CD4-positive, alpha-beta T cell treated with Interleukin-1 beta for 1 hour (primary cell): ENCODE measurements at places on chromosomes 6 and 20.

DNA sequence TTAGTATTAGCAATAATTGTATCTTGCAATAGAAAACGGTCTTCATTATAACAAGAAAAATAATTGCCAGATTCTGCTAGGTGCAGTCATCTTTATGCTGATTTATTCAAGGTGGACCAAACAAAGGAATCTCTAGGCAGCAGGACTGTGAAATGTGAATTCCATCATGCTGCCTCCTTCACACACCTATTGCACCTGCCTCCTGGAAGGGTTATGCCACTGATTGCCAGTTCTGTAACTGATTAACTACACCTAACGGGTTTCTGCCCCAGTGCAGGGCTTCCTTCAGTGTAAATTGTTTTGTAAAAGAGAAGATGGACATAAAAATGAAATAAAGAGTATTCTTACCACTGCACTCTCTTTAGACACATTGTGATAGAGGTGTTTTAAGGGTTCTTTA is 96.1 kb downstream of the FOXO3 start:
- DNase-seq, result no peak

GRCh38 chr6:26597389-26597766 is 625 bp downstream of the ABT1 start:
- DNase-seq, result no peak

- DNase-seq, result no peak
Observed at GRCh38 chr6:31730631-31731086, 1.6 kb upstream of the DDAH2 start.

- no peak for DNase-seq
Observed at GRCh38 chr20:59574308-59574707, 30.0 kb upstream of the PHACTR3 start.

- no peak for DNase-seq
Observed at GRCh38 chr6:113696960-113697359, 160.2 kb upstream of the MARCKS start.

DNA sequence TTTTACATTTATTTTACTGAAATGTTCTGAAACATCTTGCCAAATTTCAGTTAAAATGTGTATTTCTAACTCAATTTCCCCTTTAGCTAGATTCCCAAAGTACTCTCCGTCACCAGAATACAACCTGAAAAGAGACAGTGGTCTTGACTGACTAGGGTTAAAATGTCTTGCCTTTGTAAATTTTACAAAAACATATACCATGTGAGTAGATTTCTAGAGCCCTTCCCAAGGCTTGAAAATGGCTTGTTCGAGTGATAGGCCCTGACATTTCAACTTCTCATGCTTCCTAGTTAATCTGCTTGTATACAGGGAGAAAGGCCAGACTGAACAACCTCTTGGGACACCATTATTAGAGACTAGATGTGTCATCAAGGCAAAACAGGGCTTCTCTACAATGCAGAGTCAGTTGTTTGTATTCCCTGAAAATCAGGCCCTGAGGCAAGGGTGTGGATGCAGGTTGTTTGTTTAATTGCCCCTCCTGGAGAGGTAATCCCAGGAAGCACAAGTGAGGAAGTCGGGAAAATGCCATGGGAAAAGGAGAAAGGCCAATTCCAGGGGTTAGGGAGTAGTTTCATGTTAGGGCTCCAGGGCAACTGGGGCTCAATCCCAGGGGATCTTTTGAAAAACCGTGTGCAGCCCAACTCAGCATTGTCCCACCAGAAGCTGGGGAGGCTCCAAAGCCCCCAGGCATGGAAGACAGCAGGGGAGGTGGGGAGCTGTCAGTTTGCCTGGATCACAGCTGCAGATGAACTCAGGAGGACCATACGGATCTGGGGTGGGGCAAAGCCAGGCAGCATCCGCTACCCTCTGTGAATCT is 11.6 kb upstream of the TFB1M start:
- no peak for DNase-seq

- DNase-seq, result no peak
Observed at GRCh38 chr20:635893-636338, 17.1 kb downstream of the SRXN1 start.

GRCh38 chr6:119620846-119621555 is 271.4 kb upstream of the MAN1A1 start:
- no peak for DNase-seq

DNA sequence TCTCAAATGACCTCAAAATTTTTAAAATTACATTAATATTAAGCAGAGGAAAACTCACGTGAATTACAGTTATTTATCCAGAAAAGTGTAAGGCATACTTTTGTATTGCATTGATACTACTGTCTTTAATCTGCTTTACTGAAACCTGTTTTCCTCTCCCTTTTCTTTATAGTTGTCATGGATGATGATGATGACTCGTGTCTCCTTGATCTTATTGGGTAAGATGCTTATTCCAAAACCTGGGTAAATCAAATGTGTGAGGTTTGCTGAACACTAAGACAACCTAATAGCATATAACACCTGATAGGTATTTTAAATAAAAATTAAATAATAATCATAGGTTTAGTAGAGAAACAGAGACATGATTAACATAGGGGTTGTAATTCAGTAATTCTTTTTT is 40.0 kb downstream of the BICRAL start:
- no peak for DNase-seq

DNA sequence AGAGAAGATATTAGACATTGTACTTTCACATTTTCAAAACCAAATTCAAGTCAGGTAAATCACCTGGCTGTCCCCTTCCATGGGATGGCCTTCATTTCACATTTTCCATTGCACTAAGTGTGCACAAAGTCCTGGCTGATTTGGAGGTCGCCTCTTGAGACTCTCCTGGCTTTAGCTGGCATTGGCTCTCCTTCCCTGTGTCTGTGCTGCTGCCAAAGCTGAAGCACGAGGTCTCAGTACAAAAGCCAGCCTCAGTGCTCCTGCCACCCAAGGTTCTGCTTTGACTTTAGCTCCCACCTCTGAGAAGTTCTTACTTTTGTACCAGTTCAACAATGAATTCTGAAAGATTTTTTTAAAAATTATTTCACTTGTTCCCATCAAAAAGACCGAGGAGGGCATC is 289.2 kb upstream of the CNR1 start:
- no peak for DNase-seq

DNA sequence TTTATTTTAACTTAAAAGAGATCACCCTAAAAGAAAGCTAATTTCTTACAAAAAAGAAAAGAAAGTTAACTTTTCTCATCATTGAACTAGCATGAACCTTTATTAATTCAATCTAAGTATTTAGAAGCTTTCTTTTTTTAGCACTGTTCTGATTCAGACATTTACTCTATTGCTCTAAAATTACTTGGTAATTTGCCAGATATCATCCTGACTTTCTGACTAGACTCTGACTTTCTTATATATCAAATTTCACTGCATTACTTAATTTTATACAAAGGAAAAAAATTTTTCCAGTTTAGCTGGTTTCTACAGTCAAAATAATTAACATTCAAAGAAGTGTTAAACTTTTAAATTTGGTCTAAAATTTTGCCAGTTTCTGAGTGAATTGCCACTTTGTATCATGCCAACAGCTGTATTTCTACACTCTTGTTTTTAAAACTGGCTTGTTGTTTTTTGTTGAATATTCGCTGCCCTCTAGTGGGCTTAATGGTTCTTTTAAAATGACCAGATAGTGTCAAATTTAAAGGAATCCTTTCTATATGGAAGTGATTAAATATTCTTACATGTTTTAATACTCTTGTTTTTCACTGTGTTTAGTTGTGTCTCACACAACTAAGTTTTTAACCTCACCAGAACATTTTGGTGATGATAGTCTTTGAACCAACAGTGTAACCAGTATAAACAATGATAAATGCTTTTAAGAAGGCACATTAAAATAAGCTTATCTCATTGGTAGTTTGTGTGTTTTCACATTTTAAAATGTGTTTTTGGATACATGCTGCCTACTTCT is 102.0 kb downstream of the POPDC3 start:
- DNase-seq, result no peak

DNA sequence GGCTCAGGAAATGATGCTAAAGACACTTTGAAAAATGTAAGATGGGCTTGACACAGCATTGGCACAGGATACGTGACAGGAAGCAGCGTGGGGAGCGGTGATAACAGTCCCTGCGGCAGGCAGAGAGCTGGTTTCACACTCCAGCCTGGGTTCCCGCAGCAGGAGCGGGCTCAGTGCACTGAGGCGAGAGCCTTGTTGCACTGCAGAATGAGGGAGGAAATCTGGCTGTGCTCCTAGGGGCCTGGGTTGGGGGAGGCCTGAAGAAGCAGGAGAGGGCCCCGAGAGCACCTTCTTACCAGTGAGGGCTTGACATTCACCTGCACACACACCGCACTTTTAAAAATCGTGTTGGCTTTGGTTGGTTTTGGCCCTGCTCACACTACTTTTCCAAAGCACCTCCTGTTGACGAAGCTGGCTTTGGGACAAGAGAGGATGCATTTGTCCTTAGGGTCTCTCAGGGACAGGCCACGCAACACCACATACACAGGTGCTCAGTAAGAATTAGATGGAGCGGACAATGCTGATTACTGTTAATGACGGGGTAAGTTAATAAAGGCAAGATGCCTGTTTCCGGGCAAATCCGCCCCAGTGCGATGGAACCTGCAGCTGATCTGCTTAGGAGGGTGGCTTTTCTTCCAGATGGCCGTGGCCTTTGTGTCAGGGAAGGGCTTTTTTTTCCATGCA is 49.4 kb upstream of the ARMC2 start:
- DNase-seq, result peak; percentile 54

DNA sequence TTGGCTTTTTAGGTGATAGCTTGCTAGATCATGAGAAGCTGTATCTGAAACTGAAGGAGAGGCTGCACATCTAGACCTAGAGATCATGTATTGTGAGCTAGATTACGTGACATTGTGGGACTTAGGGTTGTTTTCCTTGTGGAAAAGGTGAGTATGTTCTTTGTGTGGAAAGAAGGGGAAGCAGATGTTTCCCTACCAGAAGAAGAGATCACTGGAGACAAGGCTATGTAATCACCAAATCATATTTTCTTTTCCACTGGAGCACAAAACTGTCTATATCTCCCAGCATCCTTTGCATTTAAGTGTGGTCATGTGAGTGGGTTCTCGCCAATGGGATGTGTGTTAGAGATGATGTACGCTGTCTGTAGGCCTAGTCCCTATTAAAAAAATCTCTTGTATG is 7.0 kb upstream of the EPB41L2 start:
- no peak for DNase-seq

DNA sequence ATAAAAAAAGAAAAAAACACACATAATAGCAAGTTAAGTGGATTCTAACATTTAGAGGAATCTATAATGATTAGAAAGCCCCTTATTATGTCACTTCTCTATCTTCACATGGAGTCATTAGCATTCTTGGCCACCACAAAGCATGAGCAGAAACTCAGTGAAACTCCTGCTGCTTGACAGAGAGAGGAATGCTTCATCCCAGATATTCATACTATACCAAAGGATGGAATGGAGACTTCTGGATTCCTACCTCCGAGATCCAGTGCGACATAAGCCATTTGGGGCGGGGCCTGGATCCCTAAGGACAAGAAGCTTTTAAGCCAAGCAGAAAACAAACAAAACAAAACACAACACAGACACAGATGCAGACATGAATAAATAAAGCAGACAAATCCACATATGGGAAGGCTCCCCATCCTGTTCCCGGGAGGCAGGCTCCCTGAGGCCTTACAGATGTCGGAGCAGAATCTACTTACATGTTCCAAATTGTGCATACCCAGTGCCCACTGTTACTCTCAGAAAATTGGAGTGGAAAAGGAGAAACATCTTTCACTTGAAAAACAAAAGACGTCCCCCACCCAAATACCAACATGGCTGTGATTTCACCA is 727.3 kb downstream of the MAFB start:
- DNase-seq, result no peak
